ENCODE measurements at places on chromosomes 12 and 14.

DNA sequence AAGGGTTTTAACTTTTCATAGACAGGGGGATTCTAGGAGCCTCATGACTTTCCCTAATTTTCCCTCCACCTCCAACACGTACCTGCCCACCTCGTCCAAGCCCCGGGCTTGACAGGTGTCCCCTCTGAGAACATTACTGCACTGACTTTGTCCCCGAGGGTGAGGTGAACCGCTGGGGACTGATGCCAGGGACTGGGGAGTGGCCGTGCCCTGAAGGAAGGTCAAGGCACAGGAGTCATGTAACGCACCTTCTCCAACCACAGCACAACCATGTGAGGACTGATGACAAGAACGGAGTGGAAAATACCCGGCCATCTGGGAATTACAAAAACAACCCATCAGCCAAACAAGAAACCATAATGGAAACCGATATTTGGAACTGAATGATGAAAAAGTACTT, 214.7 kb upstream of the C14orf180 start:
- no peak for DNase-seq

DNA sequence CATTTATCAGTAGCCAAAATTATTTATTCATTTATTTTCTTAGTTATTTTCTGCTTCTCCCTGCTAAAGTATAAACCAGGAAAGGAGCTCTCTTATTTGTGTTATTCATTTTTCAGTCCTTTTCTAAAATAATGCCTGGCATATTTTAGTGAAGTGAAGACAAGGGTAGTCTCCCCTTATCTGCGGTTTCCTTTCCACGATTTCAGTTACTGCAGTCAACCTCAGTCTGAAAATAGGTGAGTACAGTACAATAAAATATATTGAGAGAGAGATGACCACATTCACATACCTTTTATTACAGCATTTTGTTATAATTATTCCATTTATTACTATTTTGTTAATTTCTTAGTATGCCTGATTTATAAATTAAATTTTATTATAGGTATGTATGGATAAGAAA, 57.6 kb downstream of the GPR137C start:
- DNase-seq, result no peak

DNA sequence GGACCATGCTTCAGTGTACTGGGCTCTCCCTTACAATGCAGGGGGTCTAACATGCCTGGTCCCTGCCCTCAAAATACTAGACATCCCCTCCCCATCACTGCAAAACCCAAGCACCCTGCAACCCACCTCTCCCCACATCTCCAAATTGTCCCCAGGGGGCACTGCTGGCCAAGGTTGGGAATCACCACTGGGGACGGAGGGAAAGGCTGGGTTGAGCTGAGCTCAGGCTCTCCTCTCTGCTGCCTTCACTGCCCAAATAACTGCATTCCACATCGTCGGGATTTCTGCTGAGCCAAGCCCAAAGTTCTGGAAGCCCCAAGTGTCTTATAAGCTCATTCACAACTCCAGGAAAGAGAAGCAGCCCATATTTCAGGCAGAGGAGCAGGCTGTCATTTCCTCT, 69.6 kb downstream of the NT5DC3 start:
- DNase-seq, result peak; percentile 35

DNA sequence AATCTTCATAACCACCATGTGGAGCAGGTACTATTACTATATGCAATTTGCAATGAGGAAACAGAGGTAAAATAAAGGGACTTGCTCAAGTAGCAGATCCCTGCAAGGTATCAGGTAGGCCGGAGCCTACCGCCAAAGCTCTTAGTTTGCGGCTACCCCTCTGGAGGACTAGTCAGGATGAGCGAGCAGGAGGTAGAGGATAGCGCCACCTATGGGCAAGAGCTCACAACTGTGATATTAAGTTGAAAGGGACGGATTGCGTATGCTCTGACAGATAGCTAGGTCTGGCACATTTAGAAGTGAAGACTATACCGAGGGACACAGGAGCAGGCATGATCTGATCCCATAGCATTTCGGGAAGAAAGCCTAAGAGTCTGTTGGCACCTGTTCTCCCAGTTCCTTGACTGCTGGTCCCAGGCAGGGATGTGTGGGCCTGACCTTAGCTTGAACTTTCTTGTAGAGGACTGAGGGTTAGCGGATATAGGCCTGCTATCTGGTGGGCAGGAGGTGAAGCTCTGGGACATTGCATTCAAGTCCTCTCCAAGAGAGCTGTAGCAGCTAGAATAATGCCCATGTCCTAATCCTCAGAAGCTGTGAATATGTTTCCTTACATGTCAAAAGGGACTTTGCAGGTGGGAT, 48.0 kb downstream of the SLC17A8 start:
- DNase-seq, result peak; percentile 63

GRCh38 chr12:6954316-6955107, 3.4 kb downstream of the PTPN6 start:
- no peak for DNase-seq

- DNase-seq, result no peak
These were observed 849 bp downstream of the WNT1 start for GRCh38 chr12:48978741-48979601.

All from activated naive CD4-positive, alpha-beta T cell treated with anti-CD3 and anti-CD28 coated beads for 36 hours (primary cell).